Ureter (tissue), 1 donor: ENCODE measurements at places on chromosomes 3 and 15. TPM values are rescaled to one million over a fixed set of nuclear protein-coding genes. Genes with fewer than 3 reads are reported as not detected.

DNA sequence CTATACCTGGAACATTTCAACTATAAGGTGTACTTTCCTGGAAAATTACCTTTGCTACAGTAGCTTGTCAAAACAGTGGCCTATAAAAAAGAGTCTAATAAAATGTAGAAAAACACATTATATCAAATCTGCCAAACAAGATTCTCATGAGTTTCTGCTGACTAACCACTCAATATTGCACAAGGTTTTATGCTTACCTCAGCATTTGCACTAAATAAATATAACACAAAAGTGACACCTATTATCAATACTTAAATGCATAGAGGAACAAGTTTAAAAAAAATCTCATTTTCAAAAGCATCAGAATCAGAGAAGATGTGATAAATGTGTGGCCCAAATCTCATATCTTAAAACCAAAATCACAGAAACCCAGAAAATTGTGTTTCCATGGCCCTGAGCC, 281.4 kb downstream of the RSL24D1 start:
- no peak for DNase-seq

DNA sequence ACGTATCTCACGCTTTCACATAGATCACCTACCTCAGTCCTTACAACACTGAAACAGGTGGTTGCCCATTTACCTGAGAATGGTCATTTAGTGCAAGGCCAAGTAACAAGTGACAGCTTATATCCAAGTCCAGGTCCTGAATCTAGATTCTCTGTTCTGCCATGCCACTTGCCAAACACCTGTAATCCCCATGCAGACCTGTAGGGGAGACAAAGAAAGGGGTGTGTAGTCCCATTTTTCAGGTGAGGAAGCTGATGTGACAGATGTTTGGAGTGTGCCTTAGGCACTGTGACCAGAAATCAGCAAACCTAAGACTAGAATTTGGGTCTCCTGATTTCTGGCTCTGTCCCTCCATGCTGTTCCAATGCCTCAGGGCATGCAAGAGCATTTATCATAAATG, 12.7 kb downstream of the ZNF35 start:
- DNase-seq, result no peak

DNA sequence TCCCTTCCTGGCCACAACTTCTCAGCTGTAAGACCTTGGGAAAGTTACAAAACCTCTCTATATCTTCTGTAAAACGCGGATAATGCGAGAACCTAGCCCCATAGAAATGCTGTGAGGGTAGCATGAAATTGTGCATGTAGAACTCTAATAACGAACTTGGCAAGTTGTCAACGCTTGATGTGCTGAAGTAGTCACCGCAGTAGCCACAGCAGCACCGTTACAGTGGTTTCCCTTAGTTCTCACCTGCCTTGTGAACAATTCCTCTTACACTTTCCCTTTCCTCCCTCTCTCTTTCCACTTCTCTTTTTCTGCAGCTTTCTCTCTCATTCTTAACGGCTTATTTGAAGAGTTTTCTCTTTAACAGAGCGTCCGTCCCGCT, 447 bp upstream of the SHQ1 start:
- DNase-seq, result no peak

Gene PDZRN3
- 38.3 TPM for total RNA-seq

- peak; percentile 55 for DNase-seq
Measured at GRCh38 chr15:99181545-99181971, 67.8 kb downstream of the TTC23 start.

Gene CHRNA3
- total RNA-seq, result not detected

DNA sequence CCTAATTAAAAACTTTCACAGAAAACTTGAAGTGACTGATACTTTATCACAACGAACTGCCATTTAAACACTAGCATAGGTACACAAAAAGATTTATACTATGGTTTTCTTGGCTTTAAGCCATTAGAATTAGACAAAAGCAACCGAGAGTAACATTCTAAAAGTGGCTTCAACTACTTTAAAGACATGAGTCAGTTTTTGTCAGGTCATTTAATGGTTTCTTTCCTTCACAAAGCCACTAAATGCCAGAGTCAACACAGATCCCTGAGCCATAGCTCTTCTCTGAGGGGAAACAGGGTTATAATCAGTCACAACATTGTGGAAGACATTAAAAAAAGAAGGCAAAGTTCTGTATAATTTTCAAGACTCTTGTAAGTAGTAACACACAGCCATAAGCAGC, 54.6 kb downstream of the CAPN3 start:
- no peak for DNase-seq

- DNase-seq, result no peak
Measured at GRCh38 chr15:80777826-80778620, 1.1 kb upstream of the CEMIP start.

DNA sequence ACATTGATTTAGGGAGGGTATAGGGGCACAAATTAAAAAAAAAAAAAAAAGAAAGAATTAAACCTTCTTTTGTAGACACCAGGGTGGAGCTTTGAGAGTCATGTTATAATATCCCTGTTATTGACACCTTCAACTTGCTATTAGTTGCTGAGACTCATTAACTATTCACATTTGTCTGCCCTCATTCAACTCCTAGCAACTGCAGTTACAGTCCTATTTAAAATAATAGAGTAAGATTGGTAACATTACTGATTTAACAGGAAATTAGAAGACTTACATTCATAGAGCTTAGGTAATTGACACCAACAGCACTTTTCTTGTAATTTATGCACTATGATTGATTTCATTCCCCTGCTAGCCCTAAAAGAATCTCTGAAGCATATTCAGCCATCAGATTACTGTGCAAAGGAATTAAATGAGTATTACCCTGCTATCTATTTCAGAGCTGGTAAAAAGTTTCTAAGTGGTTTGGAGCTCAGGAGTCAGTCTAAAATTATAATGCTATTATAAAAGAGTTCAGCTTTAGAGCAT, 148.8 kb upstream of the TBL1XR1 start:
- DNase-seq, result no peak

Gene ADGRG7
- 0.78 TPM for total RNA-seq

GRCh38 chr3:66326340-66326739, 105.5 kb downstream of the SLC25A26 start:
- DNase-seq, result no peak

- no peak for DNase-seq
Measured at GRCh38 chr3:108564564-108564963, 24.7 kb downstream of the CIP2A start.

GRCh38 chr3:149507491-149508324, 33.2 kb downstream of the TM4SF4 start:
- no peak for DNase-seq

GRCh38 chr15:57045741-57046382, 127.4 kb downstream of the TCF12 start:
- no peak for DNase-seq

DNA sequence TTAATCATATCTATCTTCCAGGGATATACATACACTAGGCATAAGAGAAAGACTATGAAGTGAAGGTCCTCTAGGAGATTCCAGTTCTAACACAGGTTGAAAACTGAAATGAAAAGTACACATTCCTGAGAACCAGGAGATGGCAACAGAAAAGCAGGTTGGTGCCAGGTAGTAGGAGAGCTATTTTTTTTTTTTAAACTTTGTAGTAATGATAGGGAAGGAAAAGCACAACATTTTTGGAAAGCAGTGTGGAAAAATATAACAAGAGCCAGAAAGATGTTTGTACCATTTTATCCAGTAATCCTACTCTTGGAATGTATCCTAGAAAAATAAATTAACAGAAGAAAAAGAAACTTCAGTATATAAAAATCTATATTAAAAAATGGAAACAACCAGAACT, 189.9 kb downstream of the DTWD1 start:
- no peak for DNase-seq

DNA sequence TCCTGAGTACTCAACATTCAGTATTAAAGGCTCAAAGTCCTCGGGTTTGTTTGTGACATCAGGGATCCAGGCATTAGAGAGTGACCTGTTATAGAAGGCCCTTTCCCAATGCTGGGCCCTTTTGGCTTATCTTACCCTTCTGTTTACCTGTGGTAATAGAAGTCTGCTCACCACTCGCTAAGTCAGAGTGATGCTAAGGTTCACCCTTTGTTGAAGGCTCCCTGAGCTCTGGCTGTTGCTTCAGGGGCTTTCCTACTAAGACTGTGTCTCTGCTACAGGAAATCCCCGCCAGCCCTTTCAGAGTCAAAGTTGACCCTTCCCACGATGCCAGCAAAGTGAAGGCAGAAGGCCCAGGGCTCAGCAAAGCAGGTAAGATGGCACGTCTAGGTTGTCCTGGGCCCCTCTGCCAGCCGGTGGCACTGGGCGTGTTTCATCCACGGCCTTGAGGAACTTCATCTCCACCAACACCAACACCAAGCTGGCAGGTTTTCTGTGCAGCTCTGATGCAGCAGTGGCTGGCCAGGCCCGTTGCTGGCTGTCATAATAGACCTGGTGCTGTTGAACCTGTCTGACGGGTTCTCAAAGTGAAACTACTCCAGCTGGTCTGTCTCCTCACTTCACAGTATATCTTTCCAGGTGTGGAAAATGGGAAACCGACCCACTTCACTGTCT, 99.1 kb downstream of the DNASE1L3 start:
- DNase-seq, result peak; percentile 88

DNA sequence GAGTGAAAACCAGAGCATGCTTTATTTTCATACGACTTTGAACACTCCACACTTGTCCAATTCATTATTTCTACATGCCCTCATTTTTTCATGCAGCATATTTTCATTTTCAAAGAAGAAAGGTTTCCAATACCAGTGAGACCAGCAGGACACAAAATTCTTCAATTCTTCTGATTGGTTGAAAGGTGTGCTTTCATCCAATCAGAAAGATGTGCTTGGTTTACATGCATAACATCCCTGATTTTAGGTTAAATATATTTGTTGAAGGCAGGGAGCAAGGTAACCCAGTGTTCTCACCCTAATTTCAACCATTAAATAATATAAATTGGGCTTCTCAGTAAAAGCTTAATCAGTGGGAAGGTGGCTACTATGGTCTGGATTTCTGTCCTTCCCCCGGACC, 47.5 kb upstream of the PPIB start:
- DNase-seq, result no peak

DNA sequence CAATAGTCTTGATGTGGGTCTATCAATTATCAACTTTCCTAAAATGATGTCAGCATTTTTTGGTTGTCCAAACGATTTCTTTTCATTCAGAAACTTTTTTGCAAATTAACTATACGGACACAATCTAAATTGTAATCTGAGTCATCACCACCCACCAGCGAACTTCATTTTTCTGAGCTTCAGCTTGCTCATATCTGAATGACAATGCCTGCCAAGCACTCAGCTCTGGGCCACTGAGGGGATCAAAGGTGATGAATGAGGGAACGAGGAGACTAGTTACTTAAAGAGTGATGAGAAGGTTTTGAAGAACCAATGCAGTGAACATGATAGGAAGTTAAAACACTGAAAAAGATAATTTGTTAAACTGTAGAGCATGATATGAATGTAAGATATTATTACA, 14.9 kb upstream of the TBC1D23 start:
- no peak for DNase-seq

Gene GP5
- total RNA-seq, result 0.21 TPM

GRCh38 chr3:50340448-50341329, at the start of gene RASSF1:
RASSF1 (minus strand) TSS chr3:50340836; CDS start chr3:50340805, 31 bp downstream.
- peak; percentile 80 for DNase-seq

Gene MOBP
- total RNA-seq, result not detected

GRCh38 chr3:114902691-114903101, 244.4 kb downstream of the ZBTB20 start:
- no peak for DNase-seq

- DNase-seq, result no peak
Measured at GRCh38 chr3:184677344-184678316, 34.2 kb downstream of the MAGEF1 start.

Gene SLC28A2
- not detected for total RNA-seq

DNA sequence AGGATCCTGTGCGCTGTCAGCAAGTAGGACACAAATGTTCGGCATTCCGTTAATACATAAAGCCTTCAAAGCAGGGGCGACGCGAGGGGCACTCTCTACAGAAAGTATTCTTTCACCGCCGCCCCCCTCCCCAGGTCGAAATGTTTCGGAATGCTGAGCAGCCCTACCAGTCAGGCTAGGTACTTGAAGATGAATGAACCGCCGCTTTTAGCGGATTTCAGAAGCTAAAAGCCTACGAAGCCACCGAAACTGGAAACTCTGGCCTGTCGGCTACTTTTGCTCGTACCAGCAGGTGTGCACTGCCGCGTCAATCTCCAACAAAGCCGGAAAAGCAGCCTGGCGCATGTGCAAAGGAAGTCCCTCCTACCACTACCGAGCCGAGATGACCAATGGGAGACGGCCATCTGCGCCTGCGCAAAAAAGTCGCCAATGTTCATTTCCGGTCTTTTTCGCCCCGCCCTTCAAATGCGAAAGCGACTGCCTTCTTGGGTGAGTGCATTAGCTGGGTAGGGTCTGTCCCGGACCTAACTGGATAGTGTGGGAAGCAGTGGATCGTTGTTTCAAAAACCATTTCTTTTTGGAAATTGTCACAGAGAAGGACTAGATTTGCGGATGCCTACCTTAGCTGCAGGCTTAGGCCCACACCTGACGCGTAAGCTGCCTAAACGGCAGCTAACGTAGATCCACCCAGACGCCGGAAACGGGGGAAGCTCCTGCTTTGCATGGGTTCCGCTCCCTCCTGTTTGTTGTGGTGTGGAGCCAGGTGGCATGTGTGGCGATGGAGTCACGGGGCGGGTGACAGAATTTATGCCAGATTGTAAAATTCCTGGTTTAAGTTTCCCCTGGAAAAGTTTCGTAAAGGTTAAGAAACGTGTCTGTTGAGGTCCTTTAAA, at the start of gene WDR5B:
TSS of gene WDR5B (minus strand) at position 301 of the 893 bp plus-strand sequence. CDS start 534 bp downstream, outside the sequence.
- peak; percentile 99 for DNase-seq

DNA sequence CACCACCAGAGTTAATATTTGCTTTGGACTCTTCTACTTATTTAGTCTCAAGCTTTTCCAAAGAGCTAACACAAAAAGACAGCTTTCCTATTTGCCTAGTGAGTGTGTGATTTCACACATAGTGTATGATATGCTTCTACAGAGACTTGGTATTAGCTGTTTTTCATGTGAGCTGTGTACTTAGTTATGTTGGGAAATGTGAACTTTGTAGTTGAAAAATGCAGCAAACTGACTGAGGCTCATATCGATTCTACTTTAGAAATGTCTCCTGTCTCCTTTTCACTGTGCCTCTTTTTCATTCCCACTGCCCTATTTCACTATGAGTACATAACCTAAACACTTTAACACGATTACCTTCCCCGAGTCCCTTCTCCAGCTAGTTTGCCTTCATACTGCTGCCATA, 136.5 kb downstream of the ALCAM start:
- no peak for DNase-seq

Gene ZNF662
- 45.1 TPM for total RNA-seq

Gene THRB
- total RNA-seq, result 36.8 TPM

DNA sequence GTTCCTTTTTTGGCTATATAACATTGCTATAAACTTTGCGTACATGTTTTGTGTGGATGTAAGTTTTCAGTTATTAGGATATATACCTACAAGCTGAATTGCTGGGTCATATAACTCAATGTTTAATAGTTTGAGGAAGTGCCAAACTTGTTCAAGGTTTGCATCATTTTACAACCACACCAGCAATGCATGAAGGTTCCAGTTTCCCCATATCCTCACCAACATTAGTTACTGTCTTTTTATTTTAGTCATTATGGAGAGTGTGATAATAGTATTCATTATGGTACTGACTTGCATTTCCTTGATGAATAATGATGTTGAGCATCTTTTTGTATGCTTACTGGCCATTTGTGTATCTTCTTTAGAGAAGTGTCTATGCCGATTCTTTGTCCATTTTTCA, 112.3 kb downstream of the NR1I2 start:
- DNase-seq, result no peak
